Hematopoietic multipotent progenitor cell treated with erythropoietin and hydrocortisone succinate and interleukin-3 and kit ligand, for 17 days (in vitro differentiated cells): ENCODE measurements at places on chromosomes 5 and 9.

DNA sequence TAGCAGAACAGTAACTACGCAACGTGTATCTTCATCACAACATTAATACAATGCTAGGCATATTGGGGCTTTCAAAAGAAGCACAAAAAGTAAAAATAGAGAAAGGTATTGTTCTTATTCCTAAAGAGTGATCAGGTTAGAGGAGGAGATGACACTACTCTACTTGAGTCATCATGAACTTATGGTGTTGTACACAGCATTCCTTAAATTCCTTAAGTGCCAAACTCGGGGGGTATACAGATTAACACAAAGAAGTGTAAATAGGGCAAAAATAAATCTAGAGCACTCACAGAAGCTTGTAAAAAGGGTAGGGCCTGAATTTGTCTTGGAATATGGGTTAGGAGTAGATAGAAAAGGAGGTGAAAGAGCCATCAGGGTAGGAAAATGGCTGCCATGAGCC lies 308.0 kb upstream of the DAP start:
- DNase-seq, result no peak

- no peak for DNase-seq
These were observed 248.4 kb downstream of the ELAVL2 start for GRCh38 chr9:23577611-23578010.

- no peak for DNase-seq
These were observed 136.6 kb upstream of the RAPGEF1 start for GRCh38 chr9:131876486-131876885.

DNA sequence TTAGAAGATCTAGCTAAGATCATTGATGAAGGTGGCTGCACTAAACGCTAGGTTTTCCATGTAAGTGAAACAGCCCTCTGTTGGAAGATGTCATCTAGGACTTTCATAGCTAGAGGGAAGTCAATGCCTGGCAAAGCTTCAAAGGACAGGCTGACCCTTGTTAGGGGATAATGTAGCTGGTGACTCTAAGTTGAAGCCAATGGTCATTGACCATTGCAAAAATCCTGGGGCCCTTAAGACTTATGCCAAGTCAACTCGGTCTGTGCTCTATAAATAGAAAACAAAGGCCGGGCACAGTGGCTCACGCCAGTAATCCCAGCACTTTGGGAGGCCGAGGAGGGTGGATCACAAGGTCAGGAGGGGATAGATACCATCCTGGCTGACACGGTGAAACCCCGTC lies 26.6 kb upstream of the FIBCD1 start:
- DNase-seq, result no peak

DNA sequence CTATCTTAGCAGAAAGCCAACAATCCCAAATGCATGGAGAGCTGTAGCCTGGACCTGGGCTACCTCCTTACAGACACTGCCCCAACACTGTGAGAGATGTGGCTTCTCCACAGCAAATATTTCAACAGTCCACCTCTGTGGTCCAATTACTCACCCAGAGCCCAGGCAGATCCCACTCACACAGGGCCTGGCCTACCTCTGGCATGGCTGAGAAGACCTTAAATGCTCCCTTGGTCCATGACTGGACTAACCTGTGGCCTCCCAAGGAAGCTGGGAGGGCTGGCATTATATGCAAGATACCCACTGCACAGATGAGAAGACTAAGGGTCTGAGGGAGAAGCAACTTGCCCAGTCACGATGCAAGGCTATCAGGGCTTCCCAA lies 22.8 kb upstream of the SLC25A51 start:
- no peak for DNase-seq

DNA sequence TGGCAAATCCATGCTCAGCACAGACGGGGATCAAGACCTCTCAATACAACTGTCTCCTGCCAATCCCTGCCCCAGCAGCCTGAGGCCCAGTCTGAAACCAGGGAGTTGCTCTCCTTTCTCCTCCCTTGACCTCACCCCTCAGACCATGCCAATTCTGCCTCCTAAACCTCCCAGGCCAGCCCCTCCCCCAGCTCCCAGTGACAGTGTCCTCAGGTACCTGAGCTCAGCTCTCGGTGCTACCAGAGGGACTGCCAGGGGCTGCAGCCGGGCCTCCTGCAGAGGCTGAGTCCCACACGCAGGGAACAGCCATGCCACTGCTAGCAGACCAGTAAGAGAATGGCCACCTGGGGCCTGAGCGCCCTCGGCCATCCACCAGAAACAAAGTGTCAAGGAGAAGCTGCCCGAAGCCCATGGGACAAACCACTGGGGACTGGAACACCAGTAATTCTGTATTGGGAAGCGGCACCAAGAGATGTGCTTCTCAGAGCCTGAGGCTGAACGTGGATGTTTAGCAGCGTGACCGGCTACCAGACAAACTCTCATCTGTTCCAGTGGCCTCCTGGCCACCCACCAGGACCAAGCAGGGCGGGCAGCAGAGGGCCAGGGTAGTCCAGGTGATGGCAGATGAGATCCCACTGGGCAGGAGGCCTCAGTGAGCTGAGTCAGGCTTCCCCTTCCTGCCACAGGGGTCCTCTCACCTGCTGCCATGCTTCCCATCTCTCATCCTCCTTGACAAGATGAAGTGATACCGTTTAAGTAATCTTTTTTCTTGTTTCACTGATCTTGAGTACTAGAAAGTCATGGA lies 557 bp upstream of the IL3 start:
- DNase-seq, result no peak

DNA sequence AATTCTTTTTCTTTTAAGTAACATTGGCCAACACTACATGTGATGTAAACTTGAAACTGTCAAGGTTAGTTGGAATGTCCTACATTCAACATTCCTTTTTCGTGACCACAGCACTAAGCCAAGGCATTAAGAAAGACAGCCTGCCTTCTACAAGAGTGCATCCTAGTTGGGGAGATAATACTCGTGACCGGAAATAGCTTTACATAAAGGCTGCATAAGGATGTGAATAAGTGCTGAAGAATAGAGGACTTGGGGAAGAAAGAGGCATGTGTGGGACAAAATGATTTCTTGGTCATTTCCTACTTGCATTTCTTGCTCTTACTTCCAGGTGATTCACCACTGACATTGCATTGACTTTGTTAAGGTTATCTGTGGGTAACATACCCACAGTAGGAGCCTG lies 282.0 kb downstream of the DMRT2 start:
- DNase-seq, result no peak

GRCh38 chr9:136492978-136493522 lies 10.2 kb upstream of the SEC16A start:
- DNase-seq, result no peak

DNA sequence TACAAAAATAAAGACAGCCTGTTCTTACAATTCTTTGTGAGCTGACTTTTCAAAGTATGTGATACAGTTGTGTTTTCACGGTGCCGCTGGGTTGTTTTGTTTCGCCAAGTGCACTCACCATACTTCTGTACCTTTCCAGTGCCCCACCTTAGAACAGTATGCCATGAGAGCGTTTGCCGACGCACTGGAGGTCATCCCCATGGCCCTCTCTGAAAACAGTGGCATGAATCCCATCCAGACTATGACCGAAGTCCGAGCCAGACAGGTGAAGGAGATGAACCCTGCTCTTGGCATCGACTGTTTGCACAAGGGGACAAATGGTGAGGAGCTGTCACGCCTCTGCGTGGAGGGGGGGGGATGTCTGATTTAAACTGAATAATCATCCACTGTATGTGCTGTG lies 12.9 kb downstream of the CCT5 start:
- DNase-seq, result no peak

DNA sequence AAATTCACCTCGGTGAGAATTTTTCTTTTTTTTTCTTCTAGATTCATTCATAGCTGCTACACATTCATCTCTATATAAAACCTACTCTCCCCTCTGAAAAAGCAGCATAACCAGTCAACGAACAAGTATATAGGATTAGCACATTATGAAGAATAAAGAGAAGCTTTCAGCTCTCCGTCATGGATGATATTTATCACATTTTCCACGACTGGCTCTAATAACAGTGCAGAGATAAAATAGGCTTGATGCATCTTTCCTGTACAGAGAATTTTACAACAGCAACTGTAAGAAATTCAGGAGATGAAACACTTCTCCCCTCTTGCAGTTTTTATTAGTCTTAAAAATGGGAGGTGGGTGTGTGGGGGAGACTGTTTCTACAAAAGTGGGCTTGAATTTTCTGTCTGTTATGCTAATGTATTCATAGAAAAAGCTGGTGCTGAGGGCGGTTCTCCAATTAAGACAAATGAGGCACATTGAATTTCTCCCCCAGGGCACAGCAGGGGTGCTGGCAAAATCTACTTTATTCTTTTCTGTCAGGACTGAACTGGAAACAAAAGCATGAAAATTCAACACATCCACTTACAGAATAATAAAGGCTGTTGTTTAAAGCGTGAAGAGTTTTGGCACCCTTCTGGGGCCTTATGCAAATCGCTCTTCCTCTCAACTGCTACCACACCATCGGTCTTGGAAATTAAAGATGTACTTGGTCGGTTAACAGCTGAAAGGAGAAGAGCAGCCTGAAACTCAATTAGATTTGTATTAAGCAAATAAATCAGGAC lies 233.9 kb upstream of the ZNF608 start:
- DNase-seq, result no peak

DNA sequence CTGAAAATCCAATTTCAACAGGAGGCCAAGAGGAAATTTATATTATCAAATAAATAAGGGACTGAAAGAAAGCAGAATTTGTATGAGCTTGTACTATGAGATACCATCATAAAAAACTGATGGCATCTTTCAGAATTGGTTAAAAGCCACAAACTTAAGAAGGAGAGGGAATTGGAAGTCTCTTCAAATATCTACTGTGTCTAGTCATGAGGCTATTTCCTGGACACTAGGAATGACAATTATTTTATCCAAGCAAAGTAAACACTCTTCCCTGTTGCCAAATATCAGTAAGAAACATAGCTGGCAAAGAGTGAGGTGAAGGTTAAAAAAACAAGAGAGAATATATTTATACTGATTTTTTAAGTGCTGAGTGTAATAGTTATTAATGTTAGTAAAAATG lies 101.5 kb upstream of the ARRDC3 start:
- DNase-seq, result no peak

GRCh38 chr5:93589829-93590215 lies 6.8 kb downstream of the NR2F1 start:
- DNase-seq, result no peak

DNA sequence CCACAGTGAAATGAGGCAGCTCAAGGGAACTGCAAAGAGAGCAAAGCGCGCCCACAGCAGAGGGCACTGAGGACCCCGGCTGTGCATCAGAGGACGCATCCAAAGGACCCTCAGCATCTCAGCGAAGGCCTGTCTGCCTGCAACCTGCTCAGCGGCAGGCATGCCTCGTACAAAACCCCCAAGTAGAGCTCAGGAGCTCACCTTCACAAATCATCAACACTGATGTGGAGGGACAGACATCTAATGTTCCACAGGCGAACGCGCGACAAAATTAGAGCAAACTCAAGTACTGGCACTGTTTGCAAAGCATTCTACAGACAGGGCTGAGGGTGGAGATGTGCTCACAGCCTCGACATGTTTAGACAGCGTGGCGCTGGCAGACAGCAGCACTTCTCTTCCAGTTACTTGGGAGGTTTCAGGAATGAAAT lies 81.0 kb downstream of the DCP2 start:
- no peak for DNase-seq

DNA sequence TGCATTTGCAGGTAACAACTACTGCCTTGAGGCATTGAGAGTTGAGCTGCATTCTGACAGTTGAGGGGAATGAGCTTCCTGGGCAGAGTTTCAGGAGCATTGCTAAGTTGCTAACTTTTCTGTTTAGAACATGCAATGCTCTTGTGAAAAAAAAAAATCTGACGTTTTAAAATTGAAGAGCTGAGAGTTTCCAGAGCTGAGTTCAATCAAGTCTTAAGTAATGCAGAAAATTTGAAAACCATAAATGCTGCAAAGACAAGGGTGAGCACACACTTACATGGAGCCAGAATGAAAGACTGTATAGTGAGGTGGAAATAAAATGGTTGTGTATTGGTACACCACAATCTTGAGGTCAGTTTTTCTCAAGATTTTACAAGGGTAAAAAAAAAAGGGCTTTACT lies 166.0 kb downstream of the GABRB2 start:
- DNase-seq, result no peak

DNA sequence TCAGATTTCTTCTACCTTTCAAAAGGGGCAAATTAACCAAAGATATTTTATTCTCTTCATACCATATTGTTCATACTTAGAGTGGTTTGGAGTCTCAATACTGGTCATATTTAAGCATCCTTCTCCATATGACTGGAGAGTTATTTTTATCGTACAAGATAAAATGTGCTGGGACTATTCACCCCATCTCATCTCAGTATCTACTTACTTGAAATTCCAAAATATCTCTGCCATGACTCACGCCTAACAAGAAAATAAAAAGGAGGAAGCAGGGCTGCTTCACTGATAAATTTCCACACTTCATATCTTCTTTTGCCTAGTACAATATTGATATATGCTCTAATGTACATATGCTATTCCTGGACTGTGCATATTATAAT lies 277.9 kb upstream of the CDH9 start:
- DNase-seq, result no peak

GRCh38 chr5:93916872-93917271 lies 175.5 kb upstream of the POU5F2 start:
- no peak for DNase-seq

DNA sequence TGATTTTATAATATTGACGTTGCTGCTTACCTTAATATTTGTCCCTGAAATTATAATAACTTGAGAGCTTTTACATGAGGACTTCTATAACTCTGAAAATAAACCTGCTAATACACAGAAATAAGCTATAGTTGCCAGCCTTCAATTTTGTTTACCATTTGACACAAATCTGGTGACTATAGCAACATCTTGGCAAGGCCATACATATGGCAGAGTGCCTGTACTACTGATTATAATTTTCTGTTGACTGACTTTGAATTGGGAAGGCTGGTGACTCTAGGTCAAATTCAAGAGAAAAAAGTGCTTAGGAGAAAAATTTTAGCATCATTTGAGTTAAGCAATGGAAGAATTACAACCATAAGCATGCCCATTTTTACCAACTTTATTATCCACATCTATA lies 581.4 kb upstream of the PTPRD start:
- no peak for DNase-seq

GRCh38 chr9:111483858-111484571 lies at the start of gene ECPAS:
Gene ECPAS, minus strand, starts transcription at chr9:111484383. Its CDS starts 11,465 bp downstream, at chr9:111472918.
- peak; percentile 49 for DNase-seq

GRCh38 chr5:72075461-72075860 lies 31.8 kb upstream of the MAP1B start:
- no peak for DNase-seq

DNA sequence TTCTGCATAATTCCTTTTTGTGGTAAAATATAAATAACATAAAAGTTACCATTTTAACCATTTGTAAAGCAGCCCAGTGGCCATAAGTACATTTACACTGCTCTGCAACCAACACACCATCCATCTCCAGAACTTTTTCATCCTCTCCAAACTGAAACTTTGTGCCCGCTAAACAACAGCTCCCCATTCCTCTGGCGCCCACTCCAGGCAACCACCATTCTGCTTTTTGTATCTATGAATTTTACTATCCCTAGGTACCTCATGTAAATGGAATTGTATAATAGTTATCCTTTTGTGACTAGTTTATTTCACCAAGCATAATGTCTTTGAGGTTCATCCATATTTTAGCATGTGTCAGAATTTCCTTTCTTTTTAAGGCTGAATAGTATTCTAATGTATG lies 141.1 kb downstream of the DMXL1 start:
- DNase-seq, result no peak

GRCh38 chr5:126384985-126385384 lies 38.2 kb upstream of the GRAMD2B start:
- no peak for DNase-seq

- no peak for DNase-seq
These were observed 7.0 kb downstream of the UNC5A start for GRCh38 chr5:176817369-176817840.

GRCh38 chr5:172671091-172671490 lies 30.0 kb downstream of the NEURL1B start:
- no peak for DNase-seq

- peak; percentile 42 for DNase-seq
These were observed 5.1 kb downstream of the PIP5K1B start for GRCh38 chr9:68710111-68710471.
